SK-N-MC (cell line): ENCODE measurements at places on chromosomes 13 and 19.

- DNase-seq = no peak
These were observed 106.1 kb downstream of the STARD13 start for GRCh38 chr13:33179463-33179862.

- DNase-seq = no peak
These were observed 26.7 kb downstream of the FLT1 start for GRCh38 chr13:28468023-28468915.

DNA sequence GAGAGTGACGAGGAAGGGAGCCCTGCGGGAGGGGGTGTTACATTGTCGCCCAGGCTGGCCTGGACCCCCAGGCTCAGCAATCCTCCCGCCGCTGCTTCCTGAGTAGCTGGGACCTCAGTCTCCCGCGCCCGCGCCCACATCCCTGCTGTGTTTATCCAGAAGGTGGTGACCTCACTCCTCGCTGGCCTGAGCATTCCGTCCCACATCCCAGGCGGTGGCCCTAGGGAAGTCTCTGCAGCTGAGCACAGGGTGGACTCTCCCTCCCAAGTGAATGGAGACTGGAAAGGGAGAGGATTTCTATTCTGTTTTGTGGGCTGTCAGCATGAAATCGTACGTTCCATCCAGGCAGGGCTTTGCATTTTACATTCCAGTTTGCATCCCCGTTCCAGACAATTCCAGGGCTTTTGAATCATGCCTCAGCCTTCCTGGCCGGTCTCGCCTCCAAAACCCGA is 401 bp upstream of the ZNF765 start:
- DNase-seq = no peak

GRCh38 chr19:54952591-54953344 is 5.4 kb upstream of the NLRP7 start:
- DNase-seq = no peak

DNA sequence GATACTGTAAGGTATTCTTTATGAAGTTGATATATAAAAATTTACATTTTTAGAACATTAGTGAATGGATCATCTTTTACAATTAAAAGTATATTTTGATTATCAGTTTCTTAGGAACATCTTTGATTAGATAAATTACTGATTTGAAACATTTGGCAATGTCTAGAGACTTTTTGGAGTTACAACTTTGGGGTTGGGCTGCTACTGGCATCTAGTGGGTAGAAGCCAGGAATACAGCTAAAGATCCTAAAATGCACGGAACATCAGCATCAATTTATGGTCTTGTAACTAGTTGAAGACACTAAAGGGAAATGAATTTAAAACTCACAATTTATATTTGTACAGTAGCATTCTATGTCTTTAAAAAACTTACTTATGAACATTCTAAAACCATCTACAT is 19.9 kb downstream of the POMP start:
- no peak for DNase-seq

DNA sequence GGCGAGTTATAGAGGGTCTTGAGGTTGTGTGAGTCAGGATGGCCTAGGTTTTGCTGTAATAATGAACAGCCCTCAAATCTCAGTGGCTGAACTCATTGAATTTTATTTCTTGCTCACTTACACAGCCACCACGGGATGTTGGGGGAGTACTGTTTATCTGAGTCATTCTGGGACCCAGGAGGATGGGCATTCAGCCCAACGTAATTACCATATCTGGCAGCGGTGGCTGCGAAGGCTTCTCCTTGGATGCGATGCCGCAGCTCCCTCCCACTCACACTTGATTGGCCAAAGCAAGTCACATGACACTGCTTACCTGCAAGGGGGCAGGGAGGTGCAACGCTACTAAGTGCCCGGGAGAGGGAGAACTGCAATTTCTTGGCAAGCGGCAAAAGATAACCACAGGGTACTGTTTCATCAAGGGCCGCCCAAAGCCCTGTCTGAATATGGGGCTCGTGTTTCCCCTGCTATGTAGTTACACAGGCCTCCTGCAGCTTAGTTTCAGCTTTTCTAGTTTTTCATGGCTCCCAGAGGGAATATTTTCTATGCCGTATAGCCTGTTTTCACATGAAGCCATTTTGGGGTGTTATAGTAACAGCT is 19.9 kb downstream of the ZSWIM9 start:
- DNase-seq = no peak

DNA sequence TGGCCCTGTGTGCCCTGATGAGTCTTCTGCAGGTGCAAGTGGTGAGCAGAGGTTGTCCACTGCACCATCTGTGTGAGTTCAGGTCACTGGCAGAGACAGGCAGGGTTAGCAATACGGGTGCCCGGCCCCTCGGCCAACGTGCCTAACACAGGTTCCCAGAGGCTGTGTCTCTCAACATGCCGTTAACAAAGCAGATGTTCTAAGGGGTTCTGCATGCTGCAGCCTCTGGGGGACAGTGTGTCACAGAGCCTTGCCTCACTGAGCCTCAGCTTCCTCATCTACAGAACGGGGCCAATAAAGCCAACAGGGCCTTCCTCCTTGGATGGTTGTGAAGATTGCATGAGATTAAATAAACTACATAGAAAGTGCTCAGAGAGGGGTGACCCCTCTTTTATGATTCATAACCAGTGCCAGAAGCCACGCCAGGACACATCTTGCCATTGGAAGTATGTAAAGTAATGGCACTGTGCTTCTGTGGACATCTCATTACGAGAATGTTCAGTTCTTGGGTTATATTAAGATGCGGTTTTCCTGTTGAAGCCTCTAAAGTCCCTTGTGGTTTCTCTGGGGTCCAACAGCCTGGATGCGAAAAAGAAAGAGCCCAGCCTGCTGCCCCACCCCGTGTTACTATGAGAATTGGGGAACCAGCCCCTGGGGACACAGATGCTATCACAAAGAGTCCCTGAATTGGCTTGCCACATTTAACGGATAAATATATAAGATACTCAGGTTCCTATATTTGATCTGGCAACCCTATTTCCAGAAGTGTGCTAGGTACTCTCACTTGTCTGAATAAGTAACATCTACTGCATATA is 11.2 kb upstream of the ARHGEF18 start:
- DNase-seq = no peak
